ENCODE measurements at places on chromosomes 7 and 10. TPM values are rescaled to one million over a fixed set of nuclear protein-coding genes. Genes with fewer than 3 reads are reported as not detected.

GRCh38 chr7:75616421-75617167 lies 122.1 kb downstream of the HIP1 start:
- no peaks in the 10 kb centered on the region for H3K27me3 ChIP-seq
- no peak overlapping the region for H3K27ac ChIP-seq
- no peak overlapping the region for H3K4me3 ChIP-seq
- no peak for DNase-seq
- H3K36me3 ChIP-seq: no peaks in the 10 kb centered on the region

GRCh38 chr10:30821994-30822692 lies 192.6 kb upstream of the LYZL2 start:
- H3K4me3 ChIP-seq: no peak overlapping the region
- peaks cover 10% of the 10 kb centered on the region for H3K36me3 ChIP-seq
- peaks cover 12% of the 10 kb centered on the region for H3K27me3 ChIP-seq
- no peak overlapping the region for H3K27ac ChIP-seq
- no peak for DNase-seq

DNA sequence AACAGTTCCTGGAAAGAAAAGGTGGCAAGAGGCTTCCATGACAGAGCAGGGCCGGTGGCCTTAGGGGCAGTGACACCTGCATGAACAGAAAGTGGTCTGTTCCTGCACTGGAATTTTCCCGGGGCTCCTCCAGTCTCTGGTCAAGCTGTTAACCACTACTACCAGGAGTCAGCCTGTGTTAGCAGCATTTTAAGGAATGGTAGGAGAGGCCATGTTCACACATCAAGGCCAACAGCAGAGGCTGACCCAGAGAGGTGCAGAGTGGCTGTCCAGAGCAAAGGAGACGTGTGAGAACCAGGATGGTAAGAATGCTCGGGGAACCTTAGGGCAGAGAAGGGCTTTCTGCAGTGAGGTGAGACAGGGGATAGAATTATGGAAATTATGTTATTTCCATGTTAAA lies 8.5 kb downstream of the H2BK1 start:
- no peaks in the 10 kb centered on the region for H3K36me3 ChIP-seq
- DNase-seq: no peak
- no peaks in the 10 kb centered on the region for H3K4me1 ChIP-seq
- H3K27me3 ChIP-seq: no peaks in the 10 kb centered on the region

DNA sequence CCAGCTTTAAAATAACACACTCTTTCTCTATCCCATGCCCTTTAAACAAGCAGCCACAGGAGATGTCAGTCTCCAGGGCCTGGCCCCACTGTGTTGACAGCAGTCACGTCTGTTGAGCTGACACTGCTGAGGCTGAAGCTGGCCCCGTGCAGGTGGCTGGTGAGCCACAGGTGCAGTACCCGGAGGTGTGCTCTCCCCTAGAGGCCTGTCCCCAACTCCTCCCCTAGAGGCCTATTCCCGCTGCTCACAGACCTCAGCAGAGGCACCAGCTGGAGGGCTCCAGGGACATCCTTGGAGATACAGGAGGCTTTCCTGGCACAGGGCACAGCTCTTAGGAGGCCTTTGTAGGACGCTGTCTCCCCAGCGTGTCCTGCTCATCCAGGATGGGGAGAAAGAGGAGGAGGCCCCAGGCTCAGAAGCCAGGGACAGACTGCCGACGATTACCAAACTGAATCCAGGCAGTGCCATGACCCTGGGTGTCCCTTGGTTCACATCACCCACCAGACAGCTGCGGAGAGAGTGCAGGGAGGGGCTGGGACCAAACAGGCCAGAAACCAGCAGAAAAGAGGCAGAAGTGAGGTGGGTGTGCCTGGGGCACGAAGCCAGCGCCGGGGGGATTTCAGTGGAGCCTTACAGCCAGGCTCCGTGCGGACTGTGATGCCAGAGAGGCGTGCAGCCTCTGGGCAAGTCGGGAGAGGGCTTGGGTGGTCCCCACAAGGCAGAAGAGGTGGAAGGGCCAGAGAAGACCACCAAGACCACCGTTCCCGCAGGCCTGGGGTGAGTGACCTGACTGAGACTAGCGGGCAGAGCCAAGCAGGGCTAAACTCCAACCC lies 18.5 kb upstream of the TTYH3 start:
- H3K27ac ChIP-seq: no peak overlapping the region
- DNase-seq: no peak
- no peak overlapping the region for H3K4me3 ChIP-seq
- peaks cover 42% of the 10 kb centered on the region for H3K36me3 ChIP-seq

The ABCB1 gene
- total RNA-seq: 15.8 TPM

The FBXO24 gene
- 0.29 TPM for total RNA-seq

The CHST12 gene
- 21.2 TPM for total RNA-seq

The IGF2BP3 gene
- 111 TPM for total RNA-seq

The HSPA12A gene
- 3.2 TPM for total RNA-seq

The SPDYE18 gene
- total RNA-seq: not detected

The CLRN3 gene
- 0.52 TPM for total RNA-seq

The SUPV3L1 gene
- total RNA-seq: 39.1 TPM

Data from Calu3 (cell line).